ENCODE measurements at places on chromosomes 11 and 22. TPM values are rescaled to one million over a fixed set of nuclear protein-coding genes. Genes with fewer than 3 reads are reported as not detected.

The MUC5AC gene
- under 0.01 TPM for total RNA-seq

The OR8G5 gene
- total RNA-seq, result not detected

The HBG1 gene
- total RNA-seq, result 3.6 TPM

The PRG3 gene
- not detected for total RNA-seq

The GLYAT gene
- total RNA-seq, result not detected

The EMSY gene
- 22.7 TPM for total RNA-seq

The CDPF1 gene
- 16.3 TPM for total RNA-seq

The PDE3B gene
- total RNA-seq, result 6.7 TPM

The MICAL3 gene
- total RNA-seq, result 30.8 TPM

The APLNR gene
- total RNA-seq, result not detected

The TRPM5 gene
- total RNA-seq, result 0.07 TPM

The GAL3ST3 gene
- not detected for total RNA-seq

The OR8K3 gene
- total RNA-seq, result not detected

- no peak for DNase-seq
- no peak overlapping the region for H3K27ac ChIP-seq
- H3K4me1 ChIP-seq, result peaks cover 9% of the 10 kb centered on the region
- no peak overlapping the region for H3K4me3 ChIP-seq
These were observed 33.8 kb upstream of the NUP50 start for GRCh38 chr22:45129703-45130524.

DNA sequence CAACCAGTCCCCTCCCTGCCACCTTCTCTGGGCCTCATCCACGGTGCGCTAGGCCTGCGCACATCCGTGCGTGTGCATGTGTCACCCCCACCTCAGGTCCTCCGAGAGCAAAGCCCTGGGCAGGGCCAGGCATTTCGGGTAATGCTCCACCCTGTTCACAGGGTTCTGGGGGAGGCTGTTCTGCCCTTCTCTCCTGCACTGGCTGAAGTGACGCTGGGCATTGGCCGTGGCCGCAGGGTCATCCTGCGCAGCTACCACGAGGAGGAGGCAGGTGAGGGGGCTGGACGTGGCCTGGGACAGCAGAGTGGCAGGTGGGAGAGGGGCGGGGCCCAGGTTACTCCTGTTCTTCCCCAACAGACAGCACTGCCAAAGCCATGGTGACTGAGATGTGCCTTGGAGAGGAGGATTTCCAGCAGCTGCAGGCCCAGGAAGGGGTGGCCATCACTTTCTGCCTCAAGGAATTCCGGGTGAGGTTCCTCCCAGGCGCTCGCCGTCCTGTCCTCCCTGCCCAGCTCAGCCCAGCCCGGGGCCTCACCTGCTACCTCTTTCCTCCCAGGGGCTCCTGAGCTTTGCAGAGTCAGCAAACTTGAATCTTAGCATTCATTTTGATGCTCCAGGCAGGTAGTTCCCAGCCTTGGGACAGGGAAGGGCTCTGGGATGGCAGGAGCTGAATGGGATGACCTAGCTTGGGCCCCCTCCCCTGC is 3.9 kb downstream of the RAD9A start:
- H3K27ac ChIP-seq, result no peak overlapping the region
- H3K36me3 ChIP-seq, result peaks cover 13% of the 10 kb centered on the region
- H3K4me3 ChIP-seq, result no peak overlapping the region
- H3K4me1 ChIP-seq, result peaks cover 25% of the 10 kb centered on the region
- no peak for DNase-seq
- H3K27me3 ChIP-seq, result no peaks in the 10 kb centered on the region

- peak overlapping the region; percentile 95 for H3K27ac ChIP-seq
- DNase-seq, result peak; percentile 37
- no peaks in the 10 kb centered on the region for H3K27me3 ChIP-seq
- peak overlapping the region; percentile 70 for H3K4me3 ChIP-seq
- H3K36me3 ChIP-seq, result no peaks in the 10 kb centered on the region
These were observed 1.6 kb upstream of the ELFN2 start for GRCh38 chr22:37428649-37429586.

DNA sequence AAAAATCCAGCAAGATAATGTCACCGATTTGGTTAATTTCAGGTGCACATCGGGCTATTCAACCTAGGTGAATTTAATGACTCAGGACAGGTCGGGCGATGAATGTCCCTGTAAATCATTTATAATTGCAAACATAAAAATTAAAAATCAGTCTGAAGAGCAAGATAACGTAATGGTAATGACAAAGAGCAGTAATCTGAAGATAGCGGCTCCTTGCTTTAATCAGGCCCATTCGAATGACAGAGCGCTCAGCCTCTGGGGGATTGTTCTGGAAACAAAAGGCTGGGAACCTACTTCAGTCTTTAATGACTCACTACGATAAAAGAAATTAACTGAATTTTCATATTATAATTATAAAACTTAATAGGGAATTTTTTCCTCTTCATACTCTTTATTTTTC is 61.3 kb downstream of the RCN1 start:
- no peak overlapping the region for H3K27ac ChIP-seq
- no peak for DNase-seq
- no peak overlapping the region for H3K4me3 ChIP-seq
- H3K4me1 ChIP-seq, result no peaks in the 10 kb centered on the region

DNA sequence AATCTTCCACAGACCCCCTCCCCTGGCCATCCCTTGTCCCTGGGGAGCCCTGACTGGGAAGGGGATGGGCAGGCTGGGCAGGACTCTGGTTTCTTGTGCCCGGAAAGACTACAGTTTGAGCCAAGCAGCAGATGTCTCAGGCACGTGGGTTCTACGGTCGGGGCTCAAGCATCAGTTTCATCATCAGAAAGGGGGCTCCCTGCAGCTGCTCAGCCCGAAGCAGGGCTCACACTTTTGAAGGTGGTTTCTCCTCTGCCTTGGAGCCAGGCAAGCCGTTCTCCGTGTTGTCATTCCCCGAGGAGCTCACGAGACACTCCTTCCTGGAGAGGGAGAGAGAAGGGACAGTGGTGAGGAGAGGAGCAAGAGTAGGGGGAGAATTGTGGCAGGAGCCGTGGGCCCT is 15.8 kb downstream of the SCN4B start:
- no peak overlapping the region for H3K27ac ChIP-seq
- no peaks in the 10 kb centered on the region for H3K27me3 ChIP-seq
- H3K4me3 ChIP-seq, result no peak overlapping the region
- no peak for DNase-seq
- no peaks in the 10 kb centered on the region for H3K4me1 ChIP-seq

DNA sequence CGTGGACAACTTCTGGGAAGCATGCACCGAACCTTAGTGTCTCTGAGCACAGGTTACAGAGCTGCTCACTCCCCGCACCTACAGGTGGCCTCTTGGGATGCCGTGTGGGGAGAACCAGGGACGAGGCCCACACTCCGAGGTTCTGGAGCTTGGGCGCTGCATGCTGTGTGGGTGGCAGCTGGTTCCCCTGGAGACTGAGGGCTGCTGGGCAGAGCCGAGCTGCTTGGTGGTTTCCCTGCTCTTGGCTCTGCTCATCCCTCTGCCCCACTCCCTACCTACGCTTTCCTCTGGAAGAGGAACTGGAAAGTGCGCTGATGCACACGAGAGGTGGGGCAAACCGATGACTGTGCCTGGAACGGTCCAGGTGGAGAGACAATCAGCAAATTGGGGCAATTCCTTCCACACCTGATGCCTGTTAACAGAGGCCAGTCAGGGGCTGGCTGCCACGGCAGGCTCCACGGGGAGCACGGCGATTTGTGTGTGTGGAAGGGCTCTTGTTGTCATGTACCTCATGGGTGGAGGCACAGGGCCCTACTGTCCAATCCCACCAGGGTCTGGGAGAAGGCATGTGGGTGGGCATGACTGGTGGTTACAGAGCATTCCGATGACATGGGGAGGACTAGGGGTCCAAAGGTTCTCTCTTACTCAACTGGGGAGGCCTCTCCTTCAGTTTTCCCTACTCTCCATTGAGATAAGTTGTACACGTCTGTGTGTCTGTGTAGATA is 60.9 kb downstream of the ST14 start:
- no peak overlapping the region for H3K27ac ChIP-seq
- H3K4me1 ChIP-seq, result no peaks in the 10 kb centered on the region
- H3K27me3 ChIP-seq, result no peaks in the 10 kb centered on the region
- H3K4me3 ChIP-seq, result no peak overlapping the region
- no peaks in the 10 kb centered on the region for H3K36me3 ChIP-seq

- H3K4me3 ChIP-seq, result no peak overlapping the region
- H3K27ac ChIP-seq, result no peak overlapping the region
- H3K4me1 ChIP-seq, result no peaks in the 10 kb centered on the region
- peaks cover 87% of the 10 kb centered on the region for H3K27me3 ChIP-seq
- no peak for DNase-seq
- no peaks in the 10 kb centered on the region for H3K36me3 ChIP-seq
These were observed 17.1 kb downstream of the GRAP2 start for GRCh38 chr22:39917776-39918495.

- no peak overlapping the region for H3K27ac ChIP-seq
- no peak for DNase-seq
- no peak overlapping the region for H3K4me3 ChIP-seq
- H3K27me3 ChIP-seq, result peaks cover 28% of the 10 kb centered on the region
- no peaks in the 10 kb centered on the region for H3K36me3 ChIP-seq
These were observed 65.4 kb downstream of the ZNF280B start for GRCh38 chr22:22442928-22443709.

- no peak overlapping the region for H3K4me3 ChIP-seq
- H3K4me1 ChIP-seq, result peaks cover 6% of the 10 kb centered on the region
- no peaks in the 10 kb centered on the region for H3K36me3 ChIP-seq
- H3K27ac ChIP-seq, result no peak overlapping the region
These were observed 26.6 kb downstream of the PARVA start for GRCh38 chr11:12403997-12404350.

- H3K4me3 ChIP-seq, result no peak overlapping the region
- no peaks in the 10 kb centered on the region for H3K27me3 ChIP-seq
- no peaks in the 10 kb centered on the region for H3K36me3 ChIP-seq
These were observed 39.1 kb downstream of the IZUMO1R start for GRCh38 chr11:94343495-94343894.

DNA sequence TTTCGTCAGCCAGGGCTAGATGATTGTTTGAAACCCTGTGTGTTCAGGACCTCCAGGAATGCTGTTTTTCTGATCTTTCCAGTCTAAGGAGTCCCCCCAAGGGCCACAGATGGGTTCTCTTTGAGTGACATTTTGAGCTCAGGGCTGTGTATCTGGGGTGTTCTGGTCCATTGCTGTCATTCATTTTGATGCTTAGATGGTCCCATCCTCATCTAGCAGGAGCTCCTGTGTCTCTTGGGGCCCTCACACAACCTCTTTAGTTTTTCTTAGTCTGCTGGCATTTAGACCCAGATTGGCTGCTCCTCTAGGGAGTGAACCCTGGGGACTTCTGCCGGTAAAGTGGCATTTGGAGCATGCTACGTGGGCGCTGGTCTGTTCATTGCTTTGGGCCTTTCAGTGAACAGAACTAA is 39.1 kb downstream of the MED15 start:
- no peak overlapping the region for H3K27ac ChIP-seq
- DNase-seq, result no peak
- H3K36me3 ChIP-seq, result peaks cover 17% of the 10 kb centered on the region
- H3K4me3 ChIP-seq, result no peak overlapping the region
- H3K27me3 ChIP-seq, result no peaks in the 10 kb centered on the region

DNA sequence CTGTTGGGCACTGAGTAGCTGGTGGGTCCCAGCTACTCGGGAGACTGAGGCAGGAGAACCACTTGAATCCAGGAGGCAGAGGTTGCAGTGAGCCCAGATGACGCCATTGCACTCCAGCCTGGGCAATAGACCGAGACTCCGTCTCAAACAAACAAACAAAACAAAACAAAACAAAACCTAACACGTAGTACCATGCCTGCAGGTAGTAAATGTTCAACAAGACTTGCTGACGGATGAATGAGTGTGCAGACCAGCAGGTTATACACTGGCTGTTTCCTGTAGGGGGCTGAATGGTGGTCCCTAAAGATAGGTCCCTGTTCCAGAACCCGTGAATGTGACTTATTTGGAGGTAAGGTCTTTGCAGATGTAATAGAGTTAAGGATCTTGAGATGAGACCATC is 12.8 kb upstream of the MRGPRD start:
- H3K36me3 ChIP-seq, result no peaks in the 10 kb centered on the region
- H3K4me3 ChIP-seq, result no peak overlapping the region
- no peak overlapping the region for H3K27ac ChIP-seq
- no peak for DNase-seq

GRCh38 chr11:123494195-123495050 is 64.4 kb downstream of the GRAMD1B start:
- no peaks in the 10 kb centered on the region for H3K36me3 ChIP-seq
- peaks cover 19% of the 10 kb centered on the region for H3K4me1 ChIP-seq
- H3K27me3 ChIP-seq, result no peaks in the 10 kb centered on the region
- no peak for DNase-seq
- no peak overlapping the region for H3K4me3 ChIP-seq
- H3K27ac ChIP-seq, result no peak overlapping the region

GRCh38 chr22:21632237-21632895 is at the start of gene CCDC116:
Gene CCDC116, plus strand, starts transcription at chr22:21632760. Its CDS starts 422 bp downstream, at chr22:21633182.
- no peaks in the 10 kb centered on the region for H3K27me3 ChIP-seq
- no peak for DNase-seq
- H3K4me3 ChIP-seq, result no peak within 1 kb of the TSS
- no peak within 1 kb of the TSS for H3K27ac ChIP-seq
- H3K4me1 ChIP-seq, result peaks cover 35% of the 10 kb centered on the region

DNA sequence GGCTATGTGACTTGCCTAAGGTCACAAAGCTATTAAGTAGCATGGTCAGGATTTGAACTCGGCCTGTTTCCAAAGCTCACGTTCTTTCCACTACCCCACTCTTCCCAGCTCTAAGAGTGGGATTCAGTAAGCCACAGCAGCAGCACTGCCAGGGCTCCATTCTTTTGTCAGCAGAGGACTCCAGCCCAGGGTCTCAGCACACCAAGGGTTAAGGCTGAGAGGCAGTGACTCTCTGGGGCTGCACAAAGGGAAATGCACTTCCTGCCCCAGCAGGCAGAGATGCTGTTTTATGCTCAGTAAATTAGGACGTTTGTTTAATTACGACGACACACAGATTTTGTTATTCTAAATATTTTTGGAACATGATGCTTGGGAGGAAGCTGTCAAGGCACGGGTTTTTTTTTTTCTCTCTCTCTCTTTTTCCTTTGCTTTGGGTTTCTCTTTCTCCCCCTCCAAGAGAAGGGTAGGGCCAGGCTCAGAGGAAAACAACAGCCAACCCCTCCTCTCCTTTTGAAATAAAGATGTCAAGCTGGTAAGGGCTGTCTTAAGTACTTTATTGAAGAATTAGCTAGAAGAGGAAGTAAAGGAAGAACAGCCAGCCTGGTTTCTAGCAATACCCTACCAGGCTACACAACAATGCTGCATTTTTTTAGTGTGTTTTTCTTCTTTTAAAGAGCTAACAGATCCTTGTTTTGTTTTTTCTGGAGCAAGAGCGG is 2.8 kb downstream of the MYH9 start:
- H3K27ac ChIP-seq, result peak overlapping the region; percentile 97
- H3K4me3 ChIP-seq, result no peak overlapping the region
- no peak for DNase-seq
- H3K4me1 ChIP-seq, result peaks cover 43% of the 10 kb centered on the region
- H3K27me3 ChIP-seq, result no peaks in the 10 kb centered on the region

DNA sequence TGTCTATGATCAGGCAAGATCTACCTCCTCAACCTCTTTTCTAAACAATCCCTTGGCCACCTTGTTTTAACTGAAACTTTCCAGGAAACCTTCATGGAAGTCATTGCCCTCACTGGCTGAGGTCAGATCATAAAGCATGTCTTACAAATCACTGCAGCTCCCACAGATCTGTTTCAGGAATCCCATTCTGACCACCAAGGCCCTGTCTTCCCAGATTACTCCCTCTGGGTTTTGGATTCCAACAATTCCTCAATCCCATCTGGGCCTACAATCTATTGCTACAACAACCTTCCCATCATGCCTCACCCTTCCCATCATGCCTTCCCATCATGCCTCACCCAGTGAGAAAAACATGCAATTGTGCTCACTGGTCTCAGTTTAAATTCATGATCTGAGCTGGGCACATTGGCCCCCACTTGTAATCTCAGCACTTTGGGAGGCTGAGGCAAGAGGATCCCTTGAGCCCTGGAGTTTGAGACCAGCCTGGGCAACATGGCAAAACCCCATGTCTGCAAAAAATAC is 15.9 kb downstream of the ADAMTS15 start:
- DNase-seq, result no peak
- no peaks in the 10 kb centered on the region for H3K4me1 ChIP-seq
- no peaks in the 10 kb centered on the region for H3K27me3 ChIP-seq
- H3K27ac ChIP-seq, result no peak overlapping the region
- H3K36me3 ChIP-seq, result no peaks in the 10 kb centered on the region
